ENCODE measurements at places on chromosomes 4 and X. TPM values are rescaled to one million over a fixed set of nuclear protein-coding genes. Genes with fewer than 3 reads are reported as not detected.

DNA sequence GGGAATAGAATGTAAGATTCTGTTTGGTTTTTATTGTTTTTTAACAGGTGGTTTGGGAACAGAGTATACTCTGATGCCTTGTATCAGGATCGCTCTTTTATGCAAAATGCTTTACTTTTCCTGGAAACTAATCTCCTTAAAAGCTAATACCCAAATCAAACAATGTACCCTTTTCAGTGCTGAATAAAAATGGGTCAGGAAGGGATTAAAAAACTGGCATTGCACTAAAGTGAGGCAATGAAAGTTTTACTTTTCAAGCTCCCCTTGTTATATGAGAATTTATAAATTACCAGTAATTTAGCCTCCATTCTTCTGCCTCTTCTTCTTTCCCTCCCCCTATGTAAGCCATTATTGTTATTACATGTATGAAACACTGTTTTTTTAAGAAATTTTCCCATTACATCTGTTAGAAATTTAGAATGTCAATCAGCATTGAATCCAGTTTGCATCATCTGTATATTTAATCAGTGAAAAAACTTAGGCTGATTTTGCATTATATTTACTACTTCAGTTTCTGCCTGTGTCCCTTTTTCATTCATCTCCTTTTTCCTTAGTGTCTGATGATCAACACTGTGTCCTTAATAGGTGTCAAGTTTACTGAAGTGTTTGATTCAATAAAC is 89.7 kb upstream of the NPNT start:
- DNase-seq, result no peak

DNA sequence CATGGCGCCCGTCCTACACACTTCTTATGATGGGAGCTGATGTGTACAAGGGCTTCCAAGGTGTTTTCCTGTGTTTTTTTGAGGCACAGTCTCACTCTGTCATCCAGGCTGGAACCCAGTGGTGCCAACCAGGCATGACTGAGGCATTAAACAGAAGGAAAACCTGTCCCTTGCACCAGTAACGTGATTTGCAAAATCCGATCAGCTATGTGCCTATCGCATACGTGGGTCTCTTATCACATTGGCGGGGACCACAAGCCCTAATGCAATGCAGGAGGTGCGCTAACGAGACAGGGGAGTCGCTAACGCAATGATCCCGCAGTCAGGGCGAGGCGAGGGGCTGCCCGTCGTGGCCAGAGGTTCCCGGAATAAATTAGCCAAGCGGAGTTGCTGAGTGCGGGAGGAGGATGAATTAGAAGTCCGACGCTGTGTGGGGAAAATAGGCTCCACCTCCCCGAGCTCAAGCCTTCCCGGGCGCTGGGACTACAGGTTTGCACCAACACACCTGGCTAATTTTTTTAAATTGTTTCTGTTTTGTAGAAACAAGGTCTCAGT is 162.7 kb downstream of the SHOX start:
- no peak for DNase-seq

Gene TMEM35A
- total RNA-seq, result 8.0 TPM

Gene GPR34
- total RNA-seq, result 27.5 TPM

DNA sequence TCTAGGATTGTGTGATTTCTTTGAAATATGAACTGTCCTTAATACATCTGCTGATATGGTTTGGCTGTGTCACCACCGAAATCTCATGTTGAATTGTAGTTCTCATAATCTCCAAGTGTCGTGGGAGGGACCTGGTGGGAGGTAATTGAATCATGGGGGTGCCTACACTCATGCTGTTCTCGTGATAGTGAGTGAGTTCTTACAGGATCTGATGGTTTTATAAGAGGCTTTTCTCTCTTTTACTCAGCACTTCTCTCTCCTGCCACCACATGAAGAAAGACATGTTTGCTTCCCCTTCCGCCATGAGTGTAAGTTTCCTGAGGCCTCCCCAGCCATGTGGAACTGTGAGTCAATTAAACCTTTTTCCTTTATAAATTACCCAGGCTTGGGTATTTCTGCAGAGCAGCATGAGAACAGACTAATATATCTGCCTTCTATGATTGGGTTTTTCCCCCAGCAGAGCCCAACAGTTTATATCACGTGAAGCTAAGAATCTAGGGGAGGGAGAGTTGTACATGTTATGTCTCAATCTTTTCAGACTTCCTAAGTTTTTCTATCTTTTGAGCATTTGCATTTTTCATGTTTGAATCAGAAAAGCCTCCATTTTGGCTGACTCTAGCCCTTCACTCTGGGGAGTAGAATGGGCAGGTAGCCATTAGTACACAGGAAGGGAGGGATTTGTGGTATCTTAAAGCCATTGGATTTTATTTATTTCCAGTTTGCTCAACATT is 58.9 kb downstream of the PLAC1 start:
- no peak for DNase-seq

GRCh38 chrX:39675619-39676018 is 422.1 kb downstream of the BCOR start:
- DNase-seq, result no peak

DNA sequence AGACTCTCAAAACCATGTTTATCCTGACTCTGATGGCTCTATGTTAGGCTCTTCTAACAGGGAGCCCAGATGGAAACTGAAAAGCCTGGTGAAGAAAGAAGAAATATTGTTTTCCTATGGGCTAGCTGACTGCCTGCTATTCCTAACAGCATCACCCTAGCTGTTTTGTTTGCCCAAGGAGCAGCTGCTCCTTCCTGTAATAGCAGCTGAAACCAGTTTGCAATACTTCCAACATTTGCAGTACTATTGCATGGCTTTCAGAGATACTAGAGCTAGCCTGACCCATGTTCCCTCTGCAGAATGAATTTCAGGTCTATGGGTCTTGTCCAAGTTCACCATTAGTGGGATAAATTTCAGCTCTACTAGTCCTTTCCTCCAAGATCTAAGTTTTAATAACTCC is 495.2 kb downstream of the INPP4B start:
- DNase-seq, result no peak

- no peak for DNase-seq
Observed at GRCh38 chr4:99200138-99200537, 18.9 kb downstream of the ADH6 start.

DNA sequence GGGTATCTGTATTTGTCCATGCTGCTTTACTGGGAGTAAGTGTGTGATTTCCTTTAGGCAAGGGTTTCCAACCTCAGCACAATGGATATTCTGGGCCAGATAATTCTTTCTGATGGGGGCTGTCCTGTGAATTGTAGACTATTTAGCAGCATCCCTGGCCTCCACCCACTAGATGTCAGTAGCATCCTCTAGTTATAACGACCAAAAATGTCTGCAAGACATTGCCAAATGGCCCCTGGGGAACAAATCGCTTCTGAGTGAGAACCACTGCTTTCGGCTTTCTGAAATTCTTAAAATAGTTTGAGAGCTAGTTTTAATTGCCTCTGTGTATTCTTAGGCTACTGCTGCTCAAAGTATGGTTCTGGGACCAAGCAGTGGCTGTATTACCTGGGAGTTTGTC is 81.2 kb upstream of the GPM6B start:
- no peak for DNase-seq
